ENCODE measurements at places on chromosomes 2 and 18. TPM values are rescaled to one million over a fixed set of nuclear protein-coding genes. Genes with fewer than 3 reads are reported as not detected.

The RMDN2 gene
- total RNA-seq: 3.7 TPM

The UGT1A10 gene
- not detected for total RNA-seq

The COL4A3 gene
- total RNA-seq: 0.25 TPM

The RGPD3 gene
- 0.37 TPM for total RNA-seq

The HNMT gene
- 61.4 TPM for total RNA-seq

The CSRNP3 gene
- total RNA-seq: 1.9 TPM

The CHPF gene
- total RNA-seq: 327 TPM

The TMEM178A gene
- 1.4 TPM for total RNA-seq

The MOB4 gene
- total RNA-seq: 30.7 TPM

The SATB2 gene
- 4.9 TPM for total RNA-seq

The DOCK10 gene
- 113 TPM for total RNA-seq

The FRZB gene
- 0.12 TPM for total RNA-seq

The SERPINB13 gene
- not detected for total RNA-seq

The KCNG2 gene
- not detected for total RNA-seq

The ID2 gene
- 94.4 TPM for total RNA-seq

The RAB3GAP1 gene
- 114 TPM for total RNA-seq

The DCDC2C gene
- total RNA-seq: not detected

The AFG3L2 gene
- total RNA-seq: 60.0 TPM

The HJURP gene
- 46.5 TPM for total RNA-seq

The MEP1B gene
- total RNA-seq: not detected

The VIL1 gene
- 0.12 TPM for total RNA-seq

The WNT6 gene
- total RNA-seq: not detected

The LYPD6 gene
- 4.4 TPM for total RNA-seq

The SERPINB4 gene
- not detected for total RNA-seq

The HMSD gene
- 0.25 TPM for total RNA-seq

The MYO3B gene
- total RNA-seq: under 0.01 TPM

The CROCC2 gene
- not detected for total RNA-seq

The HOXD10 gene
- total RNA-seq: 2.3 TPM

The STARD6 gene
- not detected for total RNA-seq

The NT5C1B gene
- total RNA-seq: 0.33 TPM

The NCK2 gene
- total RNA-seq: 22.2 TPM

The MATN3 gene
- total RNA-seq: 2.9 TPM

The ZC3H6 gene
- 5.4 TPM for total RNA-seq

Measured in uterine smooth muscle cell (primary cell).